ENCODE measurements at places on chromosomes 4 and X.

- no peak for DNase-seq
These were observed 20.2 kb downstream of the GPAT3 start for GRCh38 chr4:83556006-83556707.

GRCh38 chr4:172649143-172649542, 519.5 kb upstream of the GALNT7 start:
- DNase-seq = no peak

- DNase-seq = no peak
These were observed 1.3 kb upstream of the TMEM154 start for GRCh38 chr4:152680988-152681603.

DNA sequence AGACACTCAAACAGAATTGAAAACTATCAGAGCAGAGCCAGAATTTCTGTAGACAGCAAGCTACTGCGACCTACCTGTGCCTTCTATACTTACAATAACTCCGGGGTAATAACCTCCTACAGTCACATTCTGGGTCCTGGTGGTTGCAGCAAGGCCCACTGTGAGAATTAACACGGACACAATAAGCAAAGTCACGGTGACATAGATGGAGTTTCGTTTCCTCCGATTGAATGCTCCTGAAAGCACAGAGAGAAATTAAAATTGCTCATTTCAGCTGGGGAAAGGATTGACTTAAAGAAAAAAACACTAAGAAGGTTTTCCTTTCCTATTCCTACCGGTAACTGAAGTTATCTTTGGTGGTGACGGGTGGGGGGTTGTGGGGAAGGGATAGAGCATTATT, 7.0 kb downstream of the TMEM255A start:
- DNase-seq = no peak

DNA sequence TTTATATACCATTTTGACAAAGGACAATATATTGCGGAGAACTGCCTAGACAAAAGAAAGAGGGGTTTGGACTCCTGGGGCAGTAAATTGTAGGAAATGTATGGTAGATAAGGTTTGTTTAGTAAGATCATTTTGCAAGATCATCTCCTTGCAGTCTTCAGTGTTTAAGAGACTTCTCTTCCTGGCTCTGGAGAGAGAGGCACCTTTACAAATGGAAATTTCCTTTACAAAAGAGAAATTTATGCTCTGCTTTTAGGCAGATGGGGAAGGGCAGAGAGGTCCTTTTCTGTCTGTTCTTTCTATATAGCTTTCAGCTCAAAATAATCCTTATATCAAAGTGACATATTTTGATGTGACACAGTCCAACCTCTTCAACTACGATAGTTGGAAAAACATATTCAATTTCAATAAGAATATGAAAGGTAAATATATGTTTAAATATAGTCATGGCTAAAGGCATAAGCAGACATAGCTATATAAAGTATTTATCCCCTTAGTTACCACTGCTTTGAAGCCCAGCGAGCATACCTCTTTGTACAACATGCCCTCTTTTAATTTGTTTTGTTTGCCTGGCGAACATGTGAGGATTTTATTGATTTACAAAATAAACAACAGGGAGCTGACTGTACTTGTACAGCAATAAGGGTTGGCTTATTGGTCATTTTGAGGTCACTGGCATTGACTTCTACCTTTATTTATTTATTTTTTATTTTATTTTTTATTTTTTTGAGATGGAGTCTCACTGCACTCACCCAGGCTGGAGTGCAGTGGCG, 65.2 kb downstream of the TRIM2 start:
- DNase-seq = no peak

DNA sequence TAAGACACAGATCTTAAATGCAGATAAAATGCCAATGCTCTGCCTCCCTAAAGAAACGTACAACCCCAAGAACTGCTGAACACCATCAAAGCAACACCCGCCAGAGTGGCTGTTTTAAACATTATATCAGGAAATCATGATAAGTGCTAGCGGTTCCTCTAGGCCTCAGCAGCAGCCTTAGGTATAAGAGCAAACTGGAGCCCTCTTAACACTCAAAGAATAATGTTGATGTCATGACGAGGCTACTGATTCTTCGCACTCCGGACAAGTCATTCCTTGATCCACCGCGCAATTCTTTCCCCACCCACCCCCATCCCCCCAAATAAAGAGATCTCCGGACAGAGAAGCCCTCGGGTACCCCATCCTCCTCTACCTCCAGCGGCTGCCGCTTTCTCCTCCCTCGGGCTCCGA, 507 bp downstream of the LIN54 start:
- DNase-seq = no peak

GRCh38 chrX:152306331-152306730, 144.8 kb downstream of the GABRA3 start:
- DNase-seq = no peak

- DNase-seq = no peak
These were observed 49.0 kb downstream of the SH2D1A start for GRCh38 chrX:124395145-124395880.

DNA sequence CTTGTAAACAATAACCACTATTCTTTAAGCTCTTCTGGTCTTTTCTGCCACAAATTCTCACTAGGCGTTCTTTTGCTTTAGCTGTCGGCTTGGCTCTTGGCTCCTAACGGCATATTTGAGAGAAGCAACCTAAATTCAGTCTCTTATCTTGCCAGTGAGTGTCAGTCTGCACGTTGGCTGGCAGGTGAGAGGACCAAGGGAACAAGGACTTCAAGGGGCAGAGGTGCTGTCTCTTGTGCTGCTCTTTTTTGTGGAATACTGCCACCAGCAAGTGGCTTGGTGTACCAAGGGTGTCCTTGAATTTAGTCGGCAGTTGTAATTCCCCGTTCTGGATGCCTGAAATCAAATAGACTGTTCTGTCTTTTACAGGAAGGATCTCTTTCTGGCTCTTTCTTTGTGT, 77.8 kb upstream of the SLC4A4 start:
- no peak for DNase-seq
